ENCODE measurements at places on chromosomes 6 and 20.

DNA sequence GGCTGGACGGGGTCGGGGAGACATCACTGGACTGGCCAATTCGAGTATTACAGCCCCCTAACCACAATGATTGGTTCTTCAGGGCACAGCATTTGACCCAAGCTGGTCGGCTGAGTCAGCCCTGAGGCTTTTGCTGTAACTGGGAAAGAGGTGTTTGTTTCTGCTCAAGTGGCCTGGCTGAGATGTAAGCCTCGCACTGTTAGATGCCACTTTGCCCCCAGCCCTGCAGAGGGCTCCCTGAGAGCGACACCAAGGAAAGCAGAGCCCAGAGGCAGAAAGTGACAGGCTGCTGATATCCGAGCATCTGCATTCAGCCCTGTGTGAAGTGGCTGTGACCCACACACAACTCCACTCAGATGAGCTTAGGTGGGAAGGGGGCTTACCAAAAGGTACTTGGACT lies 19.4 kb downstream of the ERGIC3 start:
- peak; percentile 17 for DNase-seq

GRCh38 chr6:88566746-88567534 lies 396.5 kb downstream of the RNGTT start:
- DNase-seq: no peak

DNA sequence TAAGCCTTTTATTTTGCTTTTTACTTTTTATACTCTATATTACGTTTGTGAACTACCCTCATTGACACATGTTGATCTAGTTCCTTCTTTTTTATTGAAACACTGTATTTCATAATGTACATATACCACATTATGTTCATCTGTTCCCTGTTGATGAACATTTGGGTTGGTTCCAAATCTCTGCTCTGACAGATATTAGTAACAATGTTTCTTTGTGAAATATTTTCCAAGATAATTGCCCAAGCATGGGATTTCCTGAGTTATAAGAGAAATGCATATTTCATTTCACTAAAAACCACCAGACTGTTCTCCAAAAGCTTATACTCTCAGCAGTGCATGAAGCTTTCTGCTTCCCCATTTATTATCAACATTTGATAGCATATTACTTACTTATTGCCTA lies 44.2 kb upstream of the TNFRSF21 start:
- no peak for DNase-seq

GRCh38 chr20:13229538-13229937 lies 8.5 kb downstream of the ISM1 start:
- DNase-seq: no peak

GRCh38 chr20:43710370-43711044 lies 16.3 kb downstream of the GTSF1L start:
- DNase-seq: no peak

DNA sequence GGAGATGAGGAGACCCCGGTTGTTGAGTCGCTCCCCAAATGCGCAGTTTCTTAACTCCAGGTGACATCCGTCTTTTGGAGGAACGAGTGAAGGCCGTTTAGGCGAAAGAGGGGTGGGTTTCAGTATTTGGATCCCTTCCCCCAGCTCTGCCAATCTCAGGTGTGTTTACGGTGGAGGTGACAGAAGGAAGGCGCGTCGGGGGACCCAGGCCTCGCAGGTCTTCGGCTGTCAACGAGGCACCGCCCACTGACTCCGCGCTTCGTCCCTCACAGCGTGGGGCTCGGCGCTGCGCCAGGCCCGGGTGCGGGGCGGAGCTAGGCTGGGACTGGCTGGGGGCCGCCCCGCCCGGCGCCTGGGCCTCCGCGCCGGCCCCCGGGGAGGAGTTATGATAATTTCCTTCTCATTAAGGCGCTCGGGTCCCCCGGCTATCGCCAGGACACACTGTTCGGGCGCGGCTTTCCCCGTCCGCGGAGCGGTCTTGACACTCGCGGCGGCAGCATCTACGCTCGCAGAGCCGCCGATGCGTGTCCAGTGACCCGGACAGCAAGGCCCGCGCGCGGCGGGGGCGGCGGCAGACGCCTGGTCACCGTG lies at the start of gene TFAP2C:
Gene TFAP2C (plus strand): TSS at position 434 of the 591 bp plus-strand sequence. CDS start 239 bp downstream, outside the sequence.
- no peak for DNase-seq

DNA sequence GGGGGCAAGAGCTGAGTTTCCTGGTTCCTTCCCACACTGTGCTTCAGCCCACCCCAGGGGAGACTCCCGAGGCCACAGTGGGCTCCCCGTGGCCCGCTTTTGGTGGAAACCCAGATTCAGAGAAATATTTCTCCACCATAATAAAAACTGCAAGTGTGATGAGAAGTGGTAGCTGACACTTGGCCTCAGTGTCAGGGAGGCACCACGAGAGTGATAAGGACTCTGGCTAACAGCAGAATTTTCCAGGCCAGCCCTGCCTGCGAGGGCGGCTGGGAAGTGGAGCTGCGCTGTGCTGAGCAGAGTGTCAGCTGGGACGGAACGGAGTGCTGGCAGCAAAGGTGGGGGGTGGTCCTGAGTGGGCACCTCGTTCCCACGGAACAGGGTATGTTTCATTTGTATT lies 22.5 kb downstream of the SPATA2 start:
- DNase-seq: no peak

DNA sequence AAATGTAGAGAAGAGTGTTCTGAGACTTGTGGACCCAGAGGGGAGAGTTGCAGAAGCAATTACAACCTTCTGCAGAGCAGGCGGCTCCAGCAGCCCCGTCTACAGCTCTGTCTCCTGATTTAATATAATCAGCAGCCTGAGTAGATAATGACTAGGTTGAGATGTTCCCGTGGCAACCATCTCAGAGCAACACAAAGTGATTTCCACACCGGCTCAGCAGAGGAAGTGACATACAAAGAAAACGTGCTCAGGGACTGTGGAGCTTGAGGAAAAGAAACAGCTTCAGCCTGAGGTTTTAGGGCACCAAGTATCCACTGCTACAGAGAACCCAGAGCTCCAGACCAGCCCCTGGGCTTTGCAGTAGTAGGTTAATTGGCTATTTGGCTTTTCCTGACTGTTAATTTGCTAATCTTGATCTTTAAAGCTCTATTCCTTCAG lies 136.4 kb downstream of the MTFR2 start:
- peak; percentile 68 for DNase-seq

GRCh38 chr6:17470938-17471327 lies 77.5 kb downstream of the CAP2 start:
- DNase-seq: no peak

DNA sequence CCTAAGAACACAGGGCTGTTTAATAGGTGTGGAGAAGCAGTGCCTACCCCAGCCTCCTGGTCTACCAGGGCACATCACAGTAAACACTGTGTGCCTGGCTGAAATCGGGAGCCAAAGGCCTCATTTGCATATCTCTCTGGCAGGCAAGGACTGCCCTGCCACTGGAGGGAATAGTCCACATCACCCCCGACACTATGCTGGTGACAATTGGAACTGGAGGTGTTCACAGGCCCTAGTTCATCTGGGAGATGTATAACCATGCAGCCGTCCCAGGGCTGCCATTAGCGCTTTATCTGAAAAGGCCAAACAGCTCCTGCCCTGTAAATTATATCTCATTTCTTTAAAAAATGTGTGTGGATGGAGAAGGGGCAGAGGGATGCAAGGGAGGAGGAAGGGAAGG lies 150.3 kb downstream of the LINC00237 start:
- no peak for DNase-seq

- DNase-seq: no peak
These were observed 3.4 kb downstream of the PTPRT start for GRCh38 chr20:43186312-43186711.

GRCh38 chr6:122494665-122495272 lies 23.2 kb upstream of the SERINC1 start:
- DNase-seq: no peak

DNA sequence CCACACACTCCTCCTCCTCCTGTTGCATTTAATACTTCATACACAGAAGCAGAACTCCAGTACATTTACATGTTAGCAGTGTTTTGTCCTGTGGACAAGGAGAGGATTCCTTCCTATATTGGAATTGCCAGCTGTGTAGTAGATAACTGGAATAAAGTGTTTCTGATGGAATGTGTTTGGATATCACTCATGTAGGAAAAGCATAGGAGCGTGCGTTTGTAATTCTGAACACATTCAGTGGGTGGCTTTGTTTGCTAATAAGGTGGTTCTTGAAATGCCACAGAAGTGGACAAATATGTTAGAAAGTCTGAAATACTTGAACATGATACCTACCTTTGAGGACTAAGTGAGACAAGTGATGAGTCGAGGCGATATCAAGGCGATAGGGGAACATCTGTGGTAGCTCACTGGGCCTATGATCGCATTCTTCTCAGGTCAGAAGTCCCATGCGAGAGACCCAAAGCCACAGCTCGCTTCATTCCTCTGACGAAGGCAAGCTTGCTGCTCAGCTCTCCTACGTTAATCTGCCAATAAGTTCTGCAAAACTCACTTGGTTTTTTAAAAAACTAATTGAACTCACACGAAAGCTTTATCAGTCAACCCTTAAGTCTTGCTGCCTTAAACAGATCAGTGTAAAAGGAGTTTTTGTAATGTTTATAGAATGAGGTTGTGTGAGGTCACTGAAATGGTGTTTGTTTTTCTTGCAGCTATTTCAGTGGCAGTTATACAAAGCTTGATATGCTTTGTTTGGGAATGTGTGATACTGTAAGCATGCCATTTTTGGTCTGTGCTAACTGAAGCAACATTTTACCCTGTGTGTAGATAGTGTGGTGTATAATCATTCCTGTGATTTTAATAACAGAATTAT lies 159.9 kb downstream of the SOX4 start:
- DNase-seq: no peak

- DNase-seq: no peak
These were observed 58.9 kb downstream of the RREB1 start for GRCh38 chr6:7166410-7167293.

DNA sequence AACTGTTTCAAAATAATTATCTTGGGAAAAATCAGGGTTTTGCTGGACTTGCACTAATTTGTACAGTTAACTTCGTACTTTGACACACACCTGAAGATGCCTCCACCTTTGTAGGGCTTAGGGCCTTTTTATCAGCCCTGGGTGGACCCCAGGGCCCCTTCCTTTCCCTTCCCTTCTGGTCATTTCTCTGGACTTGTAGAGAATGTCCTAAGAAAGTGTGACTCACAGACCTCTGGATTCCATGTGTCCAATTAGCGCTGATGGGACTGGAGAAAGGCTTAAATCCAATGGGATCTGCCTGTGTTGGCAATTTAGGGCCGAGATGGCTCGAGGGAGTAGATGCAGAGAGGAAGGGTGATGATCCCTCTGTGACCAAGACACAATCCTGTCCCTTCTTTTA lies 9.3 kb downstream of the TRIM15 start:
- DNase-seq: no peak

- no peak for DNase-seq
These were observed at the start of gene CYP24A1 for GRCh38 chr20:54173653-54174456. TSS of gene CYP24A1 (minus strand) at chr20:54173986. CDS start at chr20:54173579, 407 bp downstream.

- DNase-seq: peak; percentile 83
These were observed 44.0 kb downstream of the SMPDL3A start for GRCh38 chr6:122833021-122833491.

DNA sequence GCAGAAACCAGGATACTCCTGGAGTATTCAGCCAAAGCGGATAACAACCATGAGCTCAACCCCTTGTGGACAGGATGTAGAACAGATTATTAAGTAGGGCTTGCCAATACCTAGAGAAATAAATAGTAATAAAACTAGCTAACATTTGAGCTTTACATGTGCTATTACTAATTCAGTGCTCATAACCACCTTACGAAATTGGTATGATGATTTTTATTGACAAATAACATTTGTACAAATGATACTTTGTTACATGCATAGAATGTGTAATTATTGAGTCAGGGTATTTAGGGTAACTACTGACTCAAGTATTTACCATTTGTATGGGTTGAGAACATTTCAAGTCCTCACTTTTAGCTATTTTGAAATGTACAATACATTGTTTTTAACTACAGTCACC lies 287.9 kb downstream of the CDC5L start:
- no peak for DNase-seq

- no peak for DNase-seq
These were observed 243.5 kb downstream of the CDKAL1 start for GRCh38 chr6:20777801-20778200.

DNA sequence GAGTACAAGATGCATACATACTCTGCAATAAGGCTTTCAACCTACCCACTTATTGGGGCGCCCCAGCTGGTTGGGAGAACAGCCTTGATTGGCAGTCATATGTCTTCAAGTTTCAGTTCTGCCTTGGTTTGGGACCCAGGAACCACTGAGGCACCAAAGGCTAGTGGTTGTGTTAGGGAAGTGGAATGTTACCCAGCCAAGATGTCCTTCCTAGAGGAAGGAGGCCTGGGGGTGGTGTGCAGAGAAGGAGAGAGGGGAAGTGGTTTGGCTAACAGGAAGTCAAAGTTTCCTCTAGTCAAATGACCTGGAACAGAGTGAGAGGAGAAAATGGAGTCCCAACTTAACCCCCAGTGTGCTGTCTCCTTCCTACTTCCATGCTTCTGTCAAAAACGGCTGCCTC lies 59.4 kb downstream of the CD164 start:
- DNase-seq: peak; percentile 42

- no peak for DNase-seq
These were observed 194.6 kb downstream of the DLL1 start for GRCh38 chr6:170096191-170096802.

- DNase-seq: no peak
These were observed 32.7 kb downstream of the PTPRK start for GRCh38 chr6:128487746-128488145.

GRCh38 chr6:141561154-141561553 lies 571.6 kb upstream of the GJE1 start:
- no peak for DNase-seq

DNA sequence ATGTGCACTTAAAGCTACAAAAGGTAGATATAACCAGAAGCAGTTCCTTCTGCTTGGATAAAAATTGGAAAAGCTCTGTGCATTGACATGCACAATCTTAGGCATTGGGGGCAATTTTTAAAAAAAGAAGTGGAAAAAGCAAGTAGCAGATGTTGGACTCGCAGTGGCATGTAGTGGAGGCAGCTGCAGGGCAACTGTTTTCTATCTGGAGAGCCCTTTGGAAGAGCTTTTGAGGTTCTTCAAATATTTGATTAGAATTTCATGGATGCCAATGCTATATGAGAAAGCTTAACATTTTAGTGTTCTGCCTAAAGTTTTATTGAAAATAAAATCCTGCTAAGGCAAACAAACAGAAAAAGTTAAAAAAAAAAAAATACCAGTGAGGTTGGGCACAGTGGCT lies 388.3 kb upstream of the RNF217 start:
- DNase-seq: no peak

GRCh38 chr6:151379933-151380847 lies 11.2 kb downstream of the ZBTB2 start:
- no peak for DNase-seq

GRCh38 chr6:42901538-42901957 lies 14.3 kb upstream of the PTCRA start:
- DNase-seq: peak; percentile 77

All from putamen (tissue), 1 donor.